Stimulated activated CD4-positive, alpha-beta T cell treated with anti-CD3 and anti-CD28 coated beads, TNF-alpha, amount 100 ng/mL, for 4 hours (primary cell): ENCODE measurements at places on chromosomes 12 and 14.

- DNase-seq, result no peak
Measured at GRCh38 chr14:38290601-38291188, 34.8 kb upstream of the CLEC14A start.

- no peak for DNase-seq
Measured at GRCh38 chr14:92492258-92492657, 21.3 kb upstream of the RIN3 start.

GRCh38 chr14:32136027-32136825, 59.1 kb downstream of the ARHGAP5 start:
- no peak for DNase-seq

- DNase-seq, result no peak
Measured at GRCh38 chr12:25701290-25701689, 148.2 kb upstream of the LMNTD1 start.

DNA sequence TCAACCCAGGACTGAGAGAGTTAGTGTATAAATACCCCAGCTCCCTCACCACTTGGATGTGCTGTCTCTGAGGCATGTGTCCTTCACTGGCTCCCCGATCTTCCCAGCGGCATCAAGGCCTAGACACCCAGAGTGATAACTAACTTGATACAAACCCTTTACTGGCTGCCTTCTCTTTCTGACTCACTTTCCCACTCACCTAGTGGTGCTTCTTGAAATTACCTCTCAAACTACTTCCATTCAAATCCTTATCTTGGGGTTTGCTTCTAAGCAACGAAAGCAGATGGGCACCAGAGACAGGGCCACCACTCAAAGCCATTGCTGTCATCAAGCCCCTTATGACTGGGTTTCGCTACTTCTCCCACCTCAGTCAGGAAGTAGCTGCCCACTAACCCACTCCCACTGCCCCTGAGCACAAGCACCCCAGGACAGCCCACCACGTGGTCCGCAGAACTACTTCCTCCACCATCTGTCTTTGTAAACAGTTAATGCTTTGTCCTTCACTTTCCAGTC, 17.2 kb downstream of the ZFP36L1 start:
- DNase-seq, result no peak

DNA sequence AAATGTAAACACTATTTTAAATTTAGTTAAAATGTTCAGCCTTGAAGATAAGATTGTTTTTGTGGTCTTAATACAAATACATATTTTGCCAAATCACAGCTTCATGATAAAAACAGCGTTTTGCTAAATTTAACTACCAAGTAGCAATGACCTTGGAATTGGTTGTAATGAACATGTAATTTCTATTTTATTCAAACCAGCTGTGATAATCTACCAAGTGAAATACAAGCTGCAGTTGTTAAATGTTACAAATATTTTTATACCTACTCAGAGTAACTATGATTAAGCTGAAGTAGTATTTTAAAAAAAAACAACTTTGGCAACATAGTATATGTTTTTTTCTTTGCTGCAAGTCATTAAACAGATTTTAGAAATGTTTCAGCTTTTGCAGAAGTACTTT, 96.2 kb downstream of the CPSF2 start:
- DNase-seq, result no peak

DNA sequence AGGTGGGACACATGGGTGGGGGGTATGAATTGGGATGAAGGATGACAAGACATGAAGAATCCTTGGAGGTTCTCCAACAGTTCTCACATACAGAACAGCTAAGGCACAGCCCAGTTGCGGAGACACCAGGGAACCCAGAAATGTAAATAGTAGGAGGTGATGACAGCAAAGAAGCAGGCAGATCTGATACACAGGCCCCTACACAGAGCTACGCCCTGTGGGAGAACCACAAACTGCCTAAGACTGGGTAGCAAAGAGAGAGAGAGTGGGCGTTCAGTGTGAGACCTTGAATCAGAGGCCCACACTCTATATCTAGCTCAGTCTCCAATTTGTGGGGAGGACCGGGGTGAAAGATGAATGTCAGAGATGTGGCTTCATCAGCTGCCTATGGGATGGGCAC, 9.5 kb upstream of the NUMB start:
- DNase-seq, result no peak

DNA sequence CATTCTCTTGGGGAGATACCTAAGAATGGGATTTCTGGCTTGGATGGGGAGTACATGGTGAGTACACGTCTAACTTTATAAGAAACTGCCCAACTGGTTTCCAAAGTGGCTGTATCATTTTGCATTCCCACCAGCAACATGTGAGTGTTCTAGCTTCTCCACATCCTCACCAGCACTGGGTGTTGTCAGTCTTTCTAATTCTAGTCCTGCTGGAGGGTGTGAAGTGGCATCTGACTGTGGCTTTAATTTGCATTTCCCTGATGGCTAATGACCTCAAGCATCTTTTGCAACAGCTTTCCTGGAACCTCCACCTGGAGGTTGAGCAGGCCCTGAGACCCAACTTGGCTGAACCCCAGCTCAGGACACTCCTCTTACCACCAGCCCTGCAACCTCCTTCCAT, 17.8 kb downstream of the SELPLG start:
- no peak for DNase-seq

GRCh38 chr12:110436231-110436630, 13.9 kb downstream of the ARPC3 start:
- DNase-seq, result no peak

- DNase-seq, result no peak
Measured at GRCh38 chr12:79156846-79157463, 292.4 kb downstream of the SYT1 start.

GRCh38 chr14:73942180-73942579, 7.7 kb downstream of the FAM161B start:
- DNase-seq, result no peak

DNA sequence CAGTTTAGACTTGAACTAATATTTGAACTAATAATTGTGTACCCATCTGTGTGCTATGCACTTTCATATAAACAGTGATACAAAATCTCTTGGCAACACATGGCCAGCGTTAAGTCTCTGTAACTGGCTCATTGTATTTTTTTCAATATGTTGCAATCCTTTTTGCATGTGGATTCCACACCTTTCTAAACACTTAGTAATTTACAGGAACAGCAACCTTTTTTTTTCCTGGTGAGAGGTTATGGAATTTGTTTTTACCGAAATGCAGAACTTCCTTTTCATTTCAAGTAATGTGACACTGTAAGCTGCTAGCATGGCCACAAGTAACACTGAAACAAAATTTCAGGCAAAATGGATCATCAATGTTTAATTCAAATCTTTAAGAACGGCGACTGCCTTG, 45.4 kb upstream of the EPS8 start:
- no peak for DNase-seq

GRCh38 chr12:47112679-47113078, 32.9 kb upstream of the AMIGO2 start:
- DNase-seq, result no peak

GRCh38 chr14:42187846-42188245, 581.2 kb downstream of the LRFN5 start:
- no peak for DNase-seq

- no peak for DNase-seq
Measured at GRCh38 chr12:63317286-63317846, 166.4 kb upstream of the AVPR1A start.

- no peak for DNase-seq
Measured at GRCh38 chr12:109612975-109613502, 39.4 kb downstream of the MVK start.

GRCh38 chr12:12294215-12295005, 27.6 kb upstream of the LRP6 start:
- no peak for DNase-seq

DNA sequence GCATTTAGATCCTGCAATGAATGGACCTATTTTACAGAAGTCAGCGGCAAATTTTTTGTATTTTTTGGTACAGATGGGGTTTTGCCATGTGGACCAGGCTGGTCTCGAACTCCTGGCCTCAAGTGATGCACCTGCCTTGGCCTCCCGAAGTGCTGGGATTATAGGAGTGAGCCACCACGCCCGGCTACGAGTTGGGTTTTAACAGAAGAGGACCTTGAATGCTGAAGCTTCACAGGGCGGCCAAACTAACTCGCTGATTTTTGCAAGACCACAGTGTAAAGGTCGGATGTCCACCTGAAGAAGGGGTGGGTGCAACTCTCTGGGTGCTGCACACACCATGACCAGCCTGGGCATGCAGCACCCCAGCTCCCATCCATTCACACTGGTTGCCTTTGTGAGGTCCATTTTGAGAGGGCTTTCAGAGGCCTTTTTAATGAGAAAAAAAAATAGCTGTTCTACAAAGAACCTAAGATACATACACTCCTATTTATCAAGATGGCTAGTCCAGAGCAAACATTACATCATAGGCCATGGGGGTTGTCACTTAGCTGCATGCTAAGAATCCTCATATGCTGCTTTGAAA, 21.6 kb upstream of the CDK2AP1 start:
- DNase-seq, result no peak

DNA sequence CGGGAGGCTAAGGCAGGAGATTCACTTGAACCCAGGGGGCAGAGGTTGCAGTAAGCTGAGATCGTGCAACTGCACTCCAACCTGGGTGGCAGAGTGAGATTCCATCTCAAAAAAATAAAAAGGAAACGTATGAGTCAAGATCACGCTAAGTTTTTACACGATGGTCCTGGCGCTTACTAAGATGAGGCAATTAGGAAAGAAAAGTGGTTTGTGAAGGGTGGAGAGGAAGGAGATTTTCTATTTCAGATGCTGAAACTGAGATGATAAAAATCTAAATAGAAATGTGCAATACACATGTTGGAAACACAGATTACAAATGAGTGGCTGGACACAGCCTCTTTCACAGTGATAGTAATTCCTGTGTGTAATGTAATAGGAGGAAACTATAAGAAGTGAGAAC, 63.2 kb downstream of the KDM5A start:
- no peak for DNase-seq

- DNase-seq, result no peak
Measured at GRCh38 chr12:22463306-22463705, 81.0 kb downstream of the C2CD5 start.

DNA sequence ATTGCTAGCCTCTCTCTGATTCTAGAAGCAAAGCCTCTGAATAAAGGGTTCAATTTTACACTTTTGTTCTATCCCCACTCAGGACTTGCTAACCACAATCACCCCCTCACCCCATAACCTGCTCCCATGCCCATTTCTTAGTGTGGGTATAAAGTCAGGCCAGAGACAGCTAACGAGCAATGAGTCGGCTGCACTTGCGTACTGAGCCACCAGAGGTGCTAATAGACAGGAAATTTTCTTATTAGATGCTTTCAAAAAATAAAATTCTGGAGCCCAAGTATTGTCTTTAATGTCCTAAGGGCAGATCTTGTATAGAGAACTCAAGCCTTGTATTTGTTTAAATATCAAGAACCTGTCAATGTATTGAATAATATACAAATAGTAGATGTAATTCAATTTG, 256.9 kb downstream of the SYT1 start:
- DNase-seq, result no peak

GRCh38 chr12:32603858-32604257, 75.2 kb upstream of the DNM1L start:
- no peak for DNase-seq

DNA sequence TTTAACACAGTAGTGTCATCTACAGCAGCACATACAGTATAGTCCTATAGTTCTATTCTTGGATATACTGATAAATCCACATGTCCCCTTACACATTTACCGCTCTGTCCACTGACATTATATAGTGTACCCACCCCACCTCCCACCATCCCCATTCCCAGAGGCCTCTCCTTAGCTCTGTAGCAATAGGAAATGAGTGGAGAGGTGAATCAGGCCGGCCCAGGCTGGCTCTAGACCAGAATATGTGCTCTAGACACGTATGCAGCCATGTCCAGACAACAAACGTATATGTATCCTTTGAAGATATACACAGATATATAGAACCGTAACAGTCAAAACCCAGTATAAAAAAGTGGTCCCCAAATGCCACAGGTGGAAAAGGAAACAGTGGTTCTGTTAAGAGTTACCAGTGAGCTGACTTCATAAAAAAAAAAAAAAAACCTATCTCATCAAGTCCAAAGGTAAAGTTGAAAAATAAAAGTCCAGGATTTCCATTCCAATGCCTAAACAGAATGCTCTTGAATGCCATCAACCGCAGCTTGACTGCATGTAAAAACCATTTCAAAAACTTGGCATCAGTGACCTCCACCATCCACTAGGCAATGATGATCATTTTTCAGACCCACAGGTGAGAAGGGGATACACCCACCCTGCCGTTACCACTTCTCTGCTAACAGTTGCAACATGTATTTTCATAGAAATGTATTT, 16.7 kb downstream of the EGLN3 start:
- no peak for DNase-seq

DNA sequence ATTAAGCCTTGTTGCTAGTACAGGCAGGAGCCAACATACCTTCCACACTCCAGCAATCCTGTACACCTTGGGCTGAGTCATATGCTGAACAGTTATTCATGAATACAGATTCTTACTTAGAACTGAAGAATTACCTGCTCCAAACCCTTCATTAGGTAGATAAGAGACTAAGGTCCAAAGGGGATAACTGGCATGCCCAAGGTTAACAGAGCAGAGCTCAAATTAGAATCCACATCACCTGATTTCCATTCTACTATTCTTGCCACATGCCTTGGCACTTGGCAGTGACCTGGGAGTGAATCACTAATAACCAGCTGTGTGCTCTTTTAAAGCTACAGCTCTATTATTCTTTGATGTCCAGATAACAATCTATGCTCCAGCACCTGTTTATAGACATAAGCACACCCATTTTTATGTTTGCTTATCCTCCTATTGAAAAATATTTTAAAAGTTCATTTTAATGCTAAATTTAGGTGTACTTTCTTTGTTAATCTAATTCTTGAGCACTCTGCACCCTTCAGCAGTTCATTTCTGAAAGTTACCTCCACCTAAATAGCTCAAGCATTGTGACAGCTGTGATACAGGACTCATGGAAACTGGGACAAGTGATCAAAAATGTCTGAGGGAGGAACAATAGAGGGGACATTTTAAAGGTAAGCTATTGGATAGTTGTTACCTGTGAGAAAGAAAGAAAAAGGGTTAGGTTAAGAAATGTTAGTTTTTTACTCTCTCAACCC, 19.4 kb downstream of the LPCAT3 start:
- DNase-seq, result no peak

- no peak for DNase-seq
Measured at GRCh38 chr12:52865090-52865944, 16.5 kb upstream of the KRT78 start.

DNA sequence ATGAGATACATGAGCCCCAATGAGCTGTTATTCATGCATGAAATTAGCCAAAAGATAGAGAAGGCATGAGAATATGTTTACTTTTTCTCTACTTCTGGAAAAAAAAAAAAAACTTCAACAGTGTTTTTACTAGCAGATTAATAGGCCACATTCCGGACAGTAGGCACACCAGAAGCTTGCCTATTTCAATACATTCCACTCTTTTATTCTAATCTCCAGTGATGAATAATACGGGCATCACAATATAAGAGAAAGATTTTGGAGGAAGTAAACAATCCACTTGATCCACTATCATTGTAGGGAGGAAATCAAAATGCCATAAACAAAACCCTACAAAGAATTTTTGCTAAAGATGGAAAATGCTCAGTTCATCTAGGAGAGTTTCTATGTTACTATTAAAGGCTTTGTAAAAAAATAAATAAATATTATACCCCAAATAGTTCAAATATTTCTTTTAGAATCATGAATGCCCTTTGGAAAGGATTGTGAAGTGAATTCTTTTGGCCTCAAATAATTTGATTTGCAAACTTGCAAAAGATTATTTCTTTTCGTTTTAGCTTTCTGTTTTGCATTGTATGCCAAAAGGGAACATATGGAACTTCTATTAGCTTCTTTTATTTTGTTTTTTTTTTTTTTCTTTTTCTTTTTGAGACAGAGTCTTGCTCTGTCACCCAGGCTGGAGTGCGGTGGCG, 232.6 kb downstream of the EPS8 start:
- no peak for DNase-seq
